ENCODE measurements at places on chromosomes 13 and 19.

DNA sequence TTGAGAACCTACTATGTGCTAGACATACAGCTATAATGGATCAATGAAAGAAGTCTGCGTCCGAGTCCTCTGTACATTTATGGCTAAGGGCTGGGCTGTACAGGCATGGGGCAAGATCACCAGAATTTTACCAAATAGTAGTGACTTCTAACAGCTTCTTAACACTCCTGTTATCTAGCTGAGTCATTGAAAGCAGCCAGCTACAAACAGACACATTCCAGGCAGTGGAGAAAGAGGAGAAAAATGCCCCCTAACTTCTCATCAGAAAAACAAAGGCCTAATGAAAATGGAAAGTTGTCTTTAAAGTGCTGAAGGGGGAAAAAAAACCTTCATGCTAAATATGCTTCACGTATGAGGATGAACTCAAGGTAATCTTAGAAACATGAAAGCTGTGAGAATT is 14.3 kb upstream of the ZNF667 start:
- no peak for DNase-seq

- no peak for DNase-seq
These were observed 18.6 kb downstream of the GRIK5 start for GRCh38 chr19:42051166-42052115.

GRCh38 chr19:39677961-39678889 is 22.5 kb downstream of the LGALS16 start:
- no peak for DNase-seq

GRCh38 chr19:4035582-4035981 is 28.0 kb downstream of the PIAS4 start:
- DNase-seq, result no peak

- no peak for DNase-seq
These were observed 42.8 kb downstream of the N4BP2L2 start for GRCh38 chr13:32495841-32496240.

GRCh38 chr13:44237276-44237767 is 136.3 kb upstream of the SERP2 start:
- DNase-seq, result peak; percentile 84

DNA sequence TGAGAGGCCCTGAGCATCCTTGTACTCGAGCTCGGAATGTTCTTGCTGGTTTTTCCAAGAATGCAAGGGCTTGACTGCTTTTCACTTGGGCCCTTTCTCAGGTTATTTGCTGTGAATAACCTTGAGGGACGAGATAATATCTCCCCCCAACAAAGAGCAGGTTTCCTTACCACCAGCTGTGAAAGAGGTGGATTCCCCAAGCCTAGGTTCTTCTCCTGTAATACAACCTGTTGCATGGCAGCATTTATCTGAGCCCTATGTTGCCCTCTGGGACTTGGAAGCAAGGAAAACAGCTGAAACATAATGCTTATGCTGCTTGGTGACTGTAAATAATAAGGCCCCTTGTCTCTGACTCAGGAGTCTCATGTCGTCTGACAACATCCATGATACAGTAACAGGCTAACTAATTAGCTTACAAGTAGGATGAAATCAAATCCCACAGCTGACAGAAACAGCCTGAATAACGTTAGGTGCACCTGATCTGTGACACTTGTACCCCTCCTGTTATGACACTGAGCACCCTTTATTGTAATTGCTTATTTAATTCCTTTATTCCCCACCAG is 43.6 kb upstream of the RCBTB2 start:
- DNase-seq, result no peak

- no peak for DNase-seq
These were observed 179.4 kb downstream of the FGF9 start for GRCh38 chr13:21850013-21851006.

DNA sequence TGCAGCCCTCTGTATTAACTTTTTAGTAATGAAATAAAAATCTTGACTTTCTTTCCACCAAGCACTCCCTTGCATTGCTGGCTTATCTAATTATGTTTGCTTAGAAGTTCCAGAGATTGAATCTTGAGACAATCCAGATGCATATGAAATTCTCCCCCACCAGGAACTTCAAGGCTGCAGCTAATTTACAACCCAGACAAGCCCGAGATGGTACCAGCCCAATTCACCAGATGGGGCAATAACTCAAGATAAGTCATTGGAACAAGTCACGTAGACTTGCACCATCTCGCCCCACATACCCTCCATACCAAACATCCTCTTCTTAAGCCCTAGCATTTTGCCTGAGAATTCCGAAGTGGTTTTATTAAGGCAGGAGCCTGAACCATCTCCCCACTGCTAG is 29.0 kb downstream of the UTP14C start:
- DNase-seq, result no peak

DNA sequence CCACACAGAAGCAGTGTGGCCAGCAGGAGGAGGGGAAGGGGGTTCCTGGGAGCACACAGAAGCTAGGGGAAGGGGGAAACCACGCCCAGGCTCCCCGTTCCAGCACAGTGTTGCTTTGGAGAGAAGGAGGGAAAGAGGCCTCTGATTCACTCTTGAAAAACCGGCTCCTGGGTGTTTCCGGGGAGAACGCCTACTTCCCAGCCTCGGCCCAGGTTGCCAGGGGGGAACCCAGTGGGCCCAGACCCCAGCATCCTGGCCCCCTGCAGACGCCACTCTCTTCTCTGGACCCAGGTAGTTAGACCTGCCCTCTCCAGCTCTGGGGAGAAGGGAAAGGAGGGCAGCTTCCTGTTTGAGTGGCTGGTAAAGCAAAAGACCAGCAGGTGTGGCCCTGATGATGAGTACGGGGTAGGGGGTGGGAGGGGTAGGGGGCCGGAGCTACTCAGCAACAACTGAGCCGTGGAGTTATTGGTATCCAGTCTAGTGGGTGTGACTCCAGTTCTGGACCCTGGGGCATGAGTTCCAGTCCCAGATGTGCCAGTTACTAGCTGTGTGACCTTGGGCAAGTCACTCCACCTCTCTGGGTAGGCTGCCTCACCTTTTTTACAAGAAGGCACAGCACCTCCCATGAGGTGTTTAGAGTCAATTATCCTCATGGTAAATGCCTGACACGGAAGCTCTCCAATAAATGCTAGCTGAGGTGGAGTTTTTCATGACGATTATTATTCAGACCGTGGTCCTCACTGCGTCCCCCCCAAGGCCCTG is 836 bp downstream of the GIPC1 start:
- DNase-seq, result no peak

DNA sequence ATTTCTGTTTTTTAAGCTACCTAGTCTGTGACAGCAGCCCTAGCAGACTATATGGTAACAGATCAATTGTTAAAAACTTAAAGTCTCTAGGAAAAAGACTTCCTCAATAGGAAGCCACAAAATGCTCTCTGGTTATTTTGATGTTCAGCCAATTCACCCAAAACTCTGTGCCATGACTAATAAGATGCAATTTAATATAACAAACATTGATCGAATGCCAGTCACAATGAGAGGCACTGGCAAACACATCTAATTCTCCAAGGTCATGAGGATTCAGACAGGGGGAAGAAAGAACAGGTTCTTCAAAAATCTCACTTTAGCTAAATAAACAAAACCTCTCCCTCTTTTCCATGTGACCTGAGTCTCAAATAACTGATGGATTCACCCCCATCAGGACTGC is 107.5 kb downstream of the SUCLA2 start:
- no peak for DNase-seq

GRCh38 chr19:19043481-19043880 is 10.1 kb downstream of the ARMC6 start:
- DNase-seq, result no peak

- no peak for DNase-seq
These were observed 14.0 kb downstream of the CEACAM16 start for GRCh38 chr19:44712864-44713515.

DNA sequence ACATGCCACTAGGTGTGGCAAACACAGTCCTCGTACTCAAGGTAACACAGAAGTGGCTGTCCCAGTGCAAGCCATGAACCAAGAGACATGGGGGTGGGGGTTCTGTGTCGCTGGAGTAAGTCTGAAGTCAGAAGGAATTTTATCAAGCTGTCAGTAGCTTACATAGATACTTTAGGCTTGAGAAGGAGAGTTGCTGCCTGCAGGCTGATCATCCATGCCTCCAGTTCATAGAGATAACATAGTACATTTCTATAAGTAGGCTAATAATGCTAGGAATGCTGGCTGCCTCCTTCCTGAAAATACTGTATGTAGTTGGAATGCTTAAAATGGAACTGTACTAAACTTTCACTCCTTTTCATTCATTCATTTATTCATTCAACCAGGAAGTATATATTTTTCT is 70.1 kb downstream of the CAB39L start:
- no peak for DNase-seq

DNA sequence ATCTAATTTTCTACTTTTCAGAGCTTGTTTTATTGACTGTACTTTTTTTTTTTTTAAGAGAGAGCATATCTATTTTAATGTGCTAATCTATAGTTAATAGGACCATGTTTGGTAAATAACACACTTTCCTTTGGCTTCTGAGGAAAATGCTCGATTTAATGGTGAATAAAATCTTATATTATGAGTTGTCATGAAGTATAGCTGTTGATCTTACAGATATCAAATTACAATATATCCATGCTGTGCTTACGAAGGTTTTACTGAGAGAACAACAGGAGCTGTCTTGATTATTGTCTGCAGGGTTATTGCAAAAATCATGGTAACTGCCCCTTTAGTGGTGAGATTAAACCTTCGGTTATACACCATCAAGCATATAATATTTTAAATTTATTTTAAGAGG is 29.6 kb downstream of the URI1 start:
- no peak for DNase-seq

DNA sequence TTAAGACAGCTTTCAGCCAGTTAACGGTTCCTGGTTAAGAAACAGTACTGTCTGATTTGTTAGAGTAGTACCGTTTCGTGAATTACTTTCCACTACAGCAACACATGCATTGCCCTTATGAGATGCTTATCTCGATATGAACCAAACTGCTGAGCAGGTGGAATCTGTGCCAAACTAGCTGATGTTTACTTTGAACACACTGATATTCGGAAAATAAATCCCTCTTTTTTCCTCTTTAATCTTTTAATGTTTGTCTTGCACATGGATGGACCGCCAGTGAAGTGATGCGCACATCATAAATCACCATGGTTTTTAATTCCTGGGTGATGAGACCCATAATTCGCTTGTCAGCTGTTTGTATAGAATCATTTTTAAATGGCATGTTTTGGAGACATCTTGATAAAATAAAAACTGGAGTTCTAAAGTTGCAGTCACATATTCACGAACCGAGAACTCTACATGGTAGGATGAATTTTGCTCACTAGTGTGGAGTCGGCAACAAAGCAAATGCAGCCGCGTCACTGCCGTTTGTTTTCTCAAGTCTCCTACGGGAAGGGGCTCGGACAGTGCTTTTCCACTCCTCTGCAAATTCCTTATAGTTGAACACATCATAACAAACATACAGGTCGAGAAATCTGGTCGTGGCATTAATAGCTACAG is 1.1 kb downstream of the GJA3 start:
- no peak for DNase-seq
